WTC11 (cell line): ENCODE measurements at places on chromosomes 6 and 20. TPM values are rescaled to one million over a fixed set of nuclear protein-coding genes. Genes with fewer than 3 reads are reported as not detected.

GRCh38 chr20:57394121-57395082 lies 3.2 kb downstream of the RBM38 start:
- no peak for DNase-seq
- no peak overlapping the region for H3K4me3 ChIP-seq
- H3K27me3 ChIP-seq, result no peaks in the 10 kb centered on the region
- H3K36me3 ChIP-seq, result peaks cover 43% of the 10 kb centered on the region
- peak overlapping the region; percentile 57 for H3K27ac ChIP-seq
- H3K4me1 ChIP-seq, result peaks cover 44% of the 10 kb centered on the region

TRIM38 gene
- 1.0 to 1.6 TPM (median 1.1 TPM) in 3 replicates for total RNA-seq

SOX4 gene
- total RNA-seq, result 167 to 182 TPM (median 169 TPM) in 3 replicates

DNA sequence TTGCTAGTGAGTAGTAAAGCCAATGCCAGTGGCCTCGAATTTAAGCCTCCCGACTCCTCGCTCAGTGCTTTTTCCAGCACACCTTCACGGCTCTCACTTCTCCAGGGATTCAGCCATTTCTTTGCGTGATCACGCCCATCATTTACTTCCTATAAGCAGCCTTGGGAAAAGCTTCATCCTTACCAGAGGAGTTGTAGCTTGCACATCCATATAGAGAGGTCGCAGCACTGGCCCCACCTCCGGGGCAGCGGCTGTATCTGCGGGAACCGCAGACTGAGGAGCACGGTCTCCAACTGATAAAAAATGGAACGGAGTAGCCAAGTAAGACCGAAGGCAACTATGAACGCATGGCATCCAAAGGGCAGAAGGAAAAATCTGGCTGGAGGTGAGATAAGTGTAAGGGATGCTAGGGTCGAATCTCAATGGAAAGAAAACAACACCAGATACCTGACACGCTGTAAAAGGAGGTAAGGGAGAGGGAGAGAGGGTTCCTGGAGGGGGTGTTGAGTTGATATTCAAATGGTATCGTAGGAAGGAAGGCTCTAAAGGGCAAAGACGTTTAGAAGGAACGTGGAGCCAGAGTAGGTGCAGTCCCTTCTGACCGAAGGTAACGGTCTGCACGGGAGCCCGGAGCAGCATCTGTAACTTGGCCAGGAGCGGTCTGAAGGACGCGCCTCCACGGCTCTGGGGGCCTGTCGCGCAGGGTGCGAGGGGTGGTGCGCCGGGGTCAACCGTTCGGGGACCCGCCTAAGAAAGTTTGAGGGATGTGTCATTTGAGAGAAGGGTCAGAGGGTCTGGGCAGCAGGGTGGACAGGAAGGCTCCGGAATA lies 640 bp downstream of the NFS1 start:
- no peak for DNase-seq
- no peaks in the 10 kb centered on the region for H3K27me3 ChIP-seq
- H3K4me3 ChIP-seq, result peak overlapping the region; percentile 93
- peak overlapping the region; percentile 76 for H3K27ac ChIP-seq

DNA sequence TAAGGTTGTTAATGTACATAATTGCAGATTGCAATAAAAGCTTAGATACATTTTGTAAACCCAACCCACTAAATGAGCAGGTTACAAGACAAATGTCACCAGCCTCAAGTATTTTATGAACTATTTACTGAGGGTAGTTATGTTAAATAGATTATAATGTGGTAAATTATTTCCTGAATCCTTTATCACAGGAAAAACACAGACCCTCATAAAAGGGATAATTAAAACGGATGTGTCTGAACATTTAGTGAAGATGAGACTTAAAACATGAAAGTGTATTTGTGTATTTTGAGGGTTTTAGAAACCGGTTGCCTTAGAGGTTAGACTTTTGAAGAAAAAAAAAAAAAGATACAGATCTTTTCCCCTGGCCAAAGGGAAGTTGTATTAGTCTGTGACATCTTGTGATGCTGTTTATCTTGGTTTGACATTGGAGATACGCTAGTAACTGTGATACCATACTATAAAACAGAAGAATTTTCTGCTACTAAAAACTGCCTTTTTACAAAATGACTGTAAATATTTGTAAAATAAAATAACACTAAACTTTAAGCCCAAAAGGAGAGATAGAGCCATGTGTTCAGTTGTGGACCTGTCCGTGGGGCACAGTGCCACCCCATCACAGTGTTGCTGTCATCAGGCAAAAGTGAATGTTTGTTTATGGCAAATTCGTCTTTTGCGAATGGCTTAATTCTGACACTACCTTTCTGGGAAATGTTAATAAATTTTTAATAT lies 9.7 kb downstream of the DYNLT1 start:
- DNase-seq, result no peak
- no peak overlapping the region for H3K4me3 ChIP-seq
- H3K27me3 ChIP-seq, result no peaks in the 10 kb centered on the region
- peaks cover 45% of the 10 kb centered on the region for H3K36me3 ChIP-seq
- H3K4me1 ChIP-seq, result peaks cover under 1% of the 10 kb centered on the region; the same call in 1 of the 2 replicates

- no peaks in the 10 kb centered on the region; the same call in 1 of the 2 replicates for H3K4me1 ChIP-seq
- H3K36me3 ChIP-seq, result no peaks in the 10 kb centered on the region
- no peaks in the 10 kb centered on the region for H3K27me3 ChIP-seq
- no peak for DNase-seq
- no peak overlapping the region for H3K4me3 ChIP-seq
- no peak overlapping the region for H3K27ac ChIP-seq
Observed at GRCh38 chr20:13140775-13141174, 80.3 kb upstream of the ISM1 start.

GRCh38 chr6:44508646-44509045 lies 121.1 kb downstream of the CDC5L start:
- no peak overlapping the region for H3K4me3 ChIP-seq
- H3K27me3 ChIP-seq, result no peaks in the 10 kb centered on the region
- no peak overlapping the region for H3K27ac ChIP-seq
- H3K36me3 ChIP-seq, result no peaks in the 10 kb centered on the region

PERP gene
- 23.9 to 26.9 TPM (median 24.6 TPM) in 3 replicates for total RNA-seq

- no peak overlapping the region for H3K27ac ChIP-seq
- no peak overlapping the region for H3K4me3 ChIP-seq
- DNase-seq, result no peak
- no peaks in the 10 kb centered on the region; the same call in 1 of the 2 replicates for H3K27me3 ChIP-seq
- no peaks in the 10 kb centered on the region for H3K4me1 ChIP-seq
Observed at GRCh38 chr20:25042531-25043498, 15.1 kb downstream of the ACSS1 start.

- peaks cover 2% of the 10 kb centered on the region; the same call in 1 of the 2 replicates for H3K27me3 ChIP-seq
- H3K4me3 ChIP-seq, result peak overlapping the region; percentile 47
- peaks cover 38% of the 10 kb centered on the region for H3K4me1 ChIP-seq
- H3K27ac ChIP-seq, result peak overlapping the region; percentile 37
Observed at GRCh38 chr20:34108616-34109174, 3.3 kb downstream of the EIF2S2 start.

- peaks cover 15% of the 10 kb centered on the region for H3K4me1 ChIP-seq
- H3K4me3 ChIP-seq, result no peak overlapping the region
- H3K27me3 ChIP-seq, result no peaks in the 10 kb centered on the region
- no peak for DNase-seq
- no peak overlapping the region for H3K27ac ChIP-seq
Observed at GRCh38 chr6:163963205-163964120, 548.9 kb downstream of the QKI start.

DNA sequence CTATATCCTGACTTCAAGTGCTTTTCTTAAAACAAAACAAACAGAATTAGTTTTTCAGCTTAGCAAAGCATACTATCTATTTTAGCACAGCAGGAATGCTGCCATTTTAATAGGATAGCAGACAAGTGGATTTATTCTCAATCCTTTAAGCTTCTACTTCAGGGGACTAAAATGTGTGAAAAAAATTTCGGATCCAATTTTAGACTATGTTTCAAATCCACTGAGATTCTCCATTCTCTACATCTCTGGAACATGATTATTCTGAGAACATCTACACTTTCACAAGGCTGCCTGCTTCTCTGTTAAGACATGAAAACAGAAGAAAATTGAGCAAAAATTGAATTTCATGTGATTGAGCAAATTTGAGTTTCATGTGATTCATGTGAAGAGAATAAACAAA lies 1321.3 kb downstream of the HACE1 start:
- peaks cover 13% of the 10 kb centered on the region for H3K27me3 ChIP-seq
- no peaks in the 10 kb centered on the region for H3K36me3 ChIP-seq
- H3K27ac ChIP-seq, result no peak overlapping the region
- DNase-seq, result no peak
- no peak overlapping the region for H3K4me3 ChIP-seq

- no peaks in the 10 kb centered on the region for H3K36me3 ChIP-seq
- no peaks in the 10 kb centered on the region; the same call in 1 of the 2 replicates for H3K27me3 ChIP-seq
- H3K4me1 ChIP-seq, result peaks cover 28% of the 10 kb centered on the region
- no peak overlapping the region for H3K27ac ChIP-seq
- H3K4me3 ChIP-seq, result no peak overlapping the region
Observed at GRCh38 chr6:116447052-116447451, 14.1 kb upstream of the CALHM6 start.

C20orf202 gene
- total RNA-seq, result 0.11 to 0.22 TPM in 2 of 3 replicates, not detected in the other
